ENCODE measurements at places on chromosomes 2 and 18.

DNA sequence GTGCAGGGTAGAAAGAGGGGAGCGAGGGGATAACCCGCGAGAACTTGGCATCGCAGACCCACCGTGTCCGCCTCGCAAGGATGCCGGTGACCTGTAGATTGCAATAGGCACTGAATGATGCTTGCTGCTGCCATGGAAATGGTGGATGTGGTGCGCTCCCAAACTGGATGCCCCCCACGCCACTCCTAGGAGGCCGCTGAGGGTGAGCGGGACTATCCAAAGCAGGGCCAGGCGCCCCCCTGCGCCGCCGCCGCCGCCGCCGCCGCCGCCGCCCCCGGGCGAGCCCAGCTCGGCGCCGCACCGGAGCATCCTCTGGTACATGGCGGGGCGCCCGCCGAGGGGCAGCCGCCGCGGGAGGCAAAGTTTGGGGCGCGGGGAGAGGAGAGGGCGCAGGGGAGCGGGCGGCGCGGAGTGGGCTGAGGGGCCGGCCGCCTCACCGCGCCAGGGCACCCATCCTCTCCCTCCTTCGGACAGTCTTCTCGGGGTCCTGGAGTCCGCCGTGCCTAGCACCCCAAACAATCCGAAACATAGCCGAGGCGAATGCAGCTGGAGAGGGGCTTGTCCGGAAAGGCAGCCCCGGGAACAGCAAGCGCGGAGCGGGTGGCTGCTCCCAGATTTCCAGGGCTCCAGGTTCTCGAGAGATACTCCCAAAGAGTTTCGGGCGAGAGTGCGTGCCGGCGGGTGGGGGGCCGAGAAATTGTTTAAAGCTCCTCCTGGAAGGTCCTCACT is 685.1 kb downstream of the NRXN1 start:
- peak; percentile 20 for DNase-seq

- DNase-seq, result peak; percentile 19
Measured at GRCh38 chr2:210662560-210662959, 106.2 kb downstream of the CPS1 start.

DNA sequence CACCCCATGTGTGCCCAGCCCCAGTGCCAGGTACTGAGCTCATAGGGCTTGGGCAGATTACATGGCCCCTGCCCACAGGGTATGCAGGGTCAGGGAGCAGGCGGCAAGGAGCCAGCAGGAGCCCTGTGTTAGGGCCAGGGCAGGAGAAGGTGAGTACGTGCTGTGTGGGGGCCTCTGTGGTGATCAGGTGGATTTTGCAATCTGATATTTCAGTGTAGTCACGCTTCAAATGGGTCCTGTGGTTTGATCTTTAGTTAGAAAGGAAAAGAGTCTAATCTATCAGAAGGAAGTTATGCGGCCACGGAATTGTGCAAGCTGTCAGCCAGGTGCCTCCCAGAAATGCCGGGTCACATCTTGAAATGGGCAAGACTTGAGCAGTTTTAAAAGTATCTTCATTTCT is 13.9 kb downstream of the UBE2F start:
- DNase-seq, result no peak

- DNase-seq, result no peak
Measured at GRCh38 chr2:181103659-181104058, 123.3 kb downstream of the UBE2E3 start.

- DNase-seq, result no peak
Measured at GRCh38 chr2:25494616-25495015, 152.9 kb upstream of the DNMT3A start.

- no peak for DNase-seq
Measured at GRCh38 chr2:202693503-202693902, 58.7 kb downstream of the FAM117B start.

DNA sequence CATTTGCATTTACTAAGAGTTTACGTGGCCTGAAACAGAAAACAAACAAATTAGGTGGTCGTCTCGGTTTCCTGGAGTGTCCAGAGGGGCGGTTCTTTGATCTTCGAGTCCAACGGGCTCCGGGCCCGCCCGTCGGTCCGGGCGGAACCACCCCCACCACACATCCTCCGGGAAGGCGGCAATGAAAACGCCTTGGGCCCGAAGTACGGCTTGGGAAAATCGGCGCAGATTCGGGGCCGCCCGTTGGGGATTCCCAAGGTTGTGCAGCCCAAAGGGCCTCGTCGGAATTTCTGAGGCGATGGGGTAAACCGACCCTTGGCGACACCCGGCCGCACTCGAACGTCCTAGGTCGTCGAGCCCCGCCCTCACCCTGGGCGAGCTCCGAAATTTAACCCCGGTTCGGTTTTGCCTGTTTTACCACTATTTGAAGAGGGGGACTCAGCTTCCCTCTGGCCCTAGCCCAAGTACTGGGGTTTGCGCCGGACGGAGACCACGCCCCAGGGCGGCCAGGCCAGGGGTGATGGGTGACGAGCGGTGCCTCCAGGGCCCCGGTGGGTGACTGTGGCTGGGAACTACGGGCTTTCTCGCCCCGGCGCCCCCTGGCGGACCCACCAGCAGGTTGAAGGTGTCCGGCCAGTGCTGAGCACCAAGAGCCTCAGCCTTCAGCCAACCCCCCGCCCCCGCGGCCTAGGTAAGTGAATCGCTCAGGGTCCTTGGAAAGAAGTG is 1.9 kb upstream of the CFAP53 start:
- peak; percentile 82 for DNase-seq

DNA sequence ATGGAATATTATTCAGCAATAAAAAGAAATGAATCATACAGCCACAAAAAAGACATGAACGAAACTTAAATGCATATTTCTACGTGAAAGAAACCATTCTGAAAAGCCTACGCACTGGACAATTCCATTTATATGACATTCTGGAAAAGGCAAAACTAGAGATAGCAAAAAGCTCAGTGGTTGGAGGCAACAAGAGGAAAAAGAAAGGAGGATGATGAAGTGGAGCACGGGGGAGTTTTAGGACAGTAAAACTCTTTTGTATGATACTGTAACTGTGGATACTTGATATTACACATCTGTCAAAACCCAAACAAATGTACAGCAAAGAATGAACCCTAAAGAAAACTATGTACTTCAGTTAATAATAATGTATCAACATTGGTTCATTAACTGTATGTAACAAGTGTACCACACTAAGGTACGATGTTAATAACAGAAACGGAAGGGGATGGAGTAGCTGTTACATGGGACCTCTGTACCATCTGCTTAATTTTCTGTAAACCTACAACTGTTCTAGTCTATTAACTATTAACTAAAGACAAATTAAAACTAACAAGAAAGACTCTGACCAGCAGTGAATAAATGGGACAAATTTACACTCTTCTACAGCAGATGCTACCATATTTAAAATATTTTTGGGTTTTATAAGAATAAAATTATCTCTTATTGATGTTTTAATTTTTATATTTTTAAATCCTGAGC is 31.5 kb downstream of the ROCK2 start:
- no peak for DNase-seq

DNA sequence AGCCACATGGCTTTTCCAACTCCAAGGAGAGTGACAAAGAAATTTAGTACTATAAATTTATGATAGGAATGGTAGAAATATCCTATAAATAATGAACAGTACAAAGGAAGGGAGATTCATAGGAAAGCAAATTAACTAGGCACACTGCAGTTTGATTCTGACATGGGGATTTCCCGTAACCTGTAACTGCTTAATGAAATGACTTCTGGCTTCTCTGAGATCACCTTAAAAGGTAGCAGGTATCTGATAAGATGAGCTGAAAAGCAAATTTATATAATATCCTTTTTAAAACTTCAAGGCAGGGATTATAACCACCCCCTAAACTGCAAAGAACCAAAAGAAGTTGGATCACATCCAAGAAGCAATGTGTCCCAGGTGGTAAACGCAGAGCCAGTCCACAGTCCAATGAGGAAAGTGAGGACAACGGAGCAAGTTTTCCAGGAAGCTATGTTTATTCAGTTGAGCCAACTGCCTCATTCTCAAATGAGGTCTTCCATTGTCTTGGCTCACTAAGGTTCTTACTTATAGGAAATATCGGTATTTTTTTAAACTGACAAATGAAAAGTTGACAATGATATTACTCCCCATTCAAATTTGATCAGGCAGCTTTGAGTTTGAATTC is 43.0 kb downstream of the WIPF1 start:
- no peak for DNase-seq

GRCh38 chr2:102005989-102006885 is 14.5 kb downstream of the IL1R2 start:
- no peak for DNase-seq

- DNase-seq, result no peak
Measured at GRCh38 chr2:86782748-86783147, 8.0 kb downstream of the CD8A start.

DNA sequence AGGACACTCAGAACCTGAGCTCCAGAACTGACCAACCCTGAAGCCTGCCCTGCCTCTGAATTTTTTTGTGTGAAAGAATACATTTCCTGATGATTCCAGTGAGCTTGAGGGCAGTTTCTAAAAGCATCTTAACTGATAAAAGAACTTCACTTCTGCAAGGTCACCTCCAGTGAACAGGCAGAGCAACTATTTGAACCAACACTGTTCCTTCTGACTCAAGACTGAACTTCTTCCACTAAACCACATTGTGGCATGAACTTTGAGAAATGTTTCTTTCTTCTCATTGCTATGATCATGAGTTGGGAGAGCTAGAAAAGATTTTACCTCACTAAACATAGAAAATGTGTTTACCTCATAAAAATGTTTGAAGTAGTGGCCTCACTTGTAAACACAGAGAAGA is 83.8 kb upstream of the SERTAD2 start:
- no peak for DNase-seq

GRCh38 chr18:55289775-55290174 is 298.2 kb downstream of the TCF4 start:
- no peak for DNase-seq

- no peak for DNase-seq
Measured at GRCh38 chr2:173101687-173102086, 26.0 kb downstream of the MAP3K20 start.

DNA sequence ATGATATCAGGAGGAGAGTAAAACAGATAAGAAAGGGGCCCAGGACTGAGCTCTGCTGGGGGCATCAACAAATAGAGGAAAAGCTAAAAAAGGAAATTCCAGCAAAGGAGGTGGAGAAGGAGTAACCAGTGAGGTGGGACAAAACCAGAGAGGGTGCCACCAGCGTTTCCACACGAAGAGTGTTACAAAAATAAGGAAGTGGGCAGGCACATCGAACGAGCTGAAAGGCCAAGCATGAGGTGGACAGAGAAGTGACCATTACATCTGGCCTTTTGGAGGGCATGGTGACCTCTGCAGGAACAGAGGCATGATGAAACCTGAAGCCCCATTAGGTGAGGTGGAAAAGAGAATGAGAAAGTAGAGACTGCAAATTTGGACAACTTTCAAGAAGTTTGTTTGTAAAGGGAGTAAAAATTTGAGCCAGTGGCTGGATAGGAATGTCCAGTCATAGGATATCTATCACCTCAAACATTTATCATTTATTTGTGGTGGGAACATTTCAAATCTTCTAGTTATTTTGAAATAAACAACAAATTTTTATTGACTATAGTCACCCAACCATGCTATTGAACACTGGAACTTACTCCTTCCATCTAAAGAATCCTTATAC is 18.4 kb upstream of the VIT start:
- no peak for DNase-seq

DNA sequence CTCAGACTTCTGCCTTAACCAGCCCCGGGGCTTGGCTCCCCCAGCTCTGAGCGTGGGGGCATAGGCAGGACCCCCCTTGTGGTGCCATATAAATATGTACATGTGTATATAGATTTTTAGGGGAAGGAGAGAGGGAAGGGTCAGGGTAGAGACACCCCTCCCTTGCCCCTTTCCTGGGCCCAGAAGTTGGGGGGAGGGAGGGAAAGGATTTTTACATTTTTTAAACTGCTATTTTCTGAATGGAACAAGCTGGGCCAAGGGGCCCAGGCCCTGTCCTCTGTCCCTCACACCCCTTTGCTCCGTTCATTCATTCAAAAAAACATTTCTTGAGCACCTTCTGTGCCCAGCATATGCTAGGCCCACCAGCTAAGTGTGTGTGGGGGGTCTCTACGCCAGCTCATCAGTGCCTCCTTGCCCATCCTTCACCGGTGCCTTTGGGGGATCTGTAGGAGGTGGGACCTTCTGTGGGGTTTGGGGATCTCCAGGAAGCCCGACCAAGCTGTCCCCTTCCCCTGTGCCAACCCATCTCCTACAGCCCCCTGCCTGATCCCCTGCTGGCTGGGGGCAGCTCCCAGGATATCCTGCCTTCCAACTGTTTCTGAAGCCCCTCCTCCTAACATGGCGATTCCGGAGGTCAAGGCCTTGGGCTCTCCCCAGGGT is 5.5 kb downstream of the CTDSP1 start:
- DNase-seq, result peak; percentile 69

DNA sequence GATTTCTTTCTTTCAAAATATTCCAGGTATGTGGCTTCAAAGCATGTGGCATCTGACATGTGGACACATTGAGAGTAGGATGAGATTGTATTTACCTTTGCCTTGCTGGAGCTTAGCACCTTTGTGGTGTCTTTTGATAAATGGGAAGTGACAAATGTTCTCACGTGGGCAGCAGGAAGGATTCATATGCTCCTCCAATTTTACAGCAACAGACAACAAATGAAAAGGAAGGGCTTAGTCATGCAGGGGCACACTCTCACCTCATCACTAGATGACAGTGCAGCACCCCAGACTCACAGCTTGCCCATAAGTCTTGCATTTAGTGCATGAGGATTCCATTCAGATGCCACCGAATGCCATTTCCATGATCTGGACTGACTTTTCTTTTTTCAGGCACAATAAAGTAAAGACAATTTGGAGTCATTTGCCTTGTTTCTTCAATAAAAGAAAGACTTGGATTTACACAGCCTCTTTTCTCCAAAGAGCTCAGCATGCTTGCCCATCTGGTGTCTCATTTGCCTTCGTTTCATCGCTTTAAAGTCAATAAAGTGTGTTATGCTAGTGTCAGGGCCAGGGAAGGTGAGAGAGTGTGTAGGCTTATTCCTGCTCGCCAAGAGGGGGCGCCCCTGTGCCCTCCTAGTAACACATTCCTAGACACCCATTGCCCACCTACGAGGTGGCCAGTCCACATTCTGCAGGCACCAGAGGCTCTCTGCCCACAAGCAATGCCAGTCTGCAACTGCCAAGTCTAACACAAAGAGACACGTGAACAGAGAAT is 39.6 kb upstream of the DAPL1 start:
- DNase-seq, result no peak

- no peak for DNase-seq
Measured at GRCh38 chr18:71831039-71831438, 713.1 kb downstream of the CBLN2 start.

GRCh38 chr18:47912794-47913585 is 17.5 kb downstream of the SMAD2 start:
- DNase-seq, result no peak

- DNase-seq, result no peak
Measured at GRCh38 chr2:216299588-216299987, 72.7 kb downstream of the MARCHF4 start.

DNA sequence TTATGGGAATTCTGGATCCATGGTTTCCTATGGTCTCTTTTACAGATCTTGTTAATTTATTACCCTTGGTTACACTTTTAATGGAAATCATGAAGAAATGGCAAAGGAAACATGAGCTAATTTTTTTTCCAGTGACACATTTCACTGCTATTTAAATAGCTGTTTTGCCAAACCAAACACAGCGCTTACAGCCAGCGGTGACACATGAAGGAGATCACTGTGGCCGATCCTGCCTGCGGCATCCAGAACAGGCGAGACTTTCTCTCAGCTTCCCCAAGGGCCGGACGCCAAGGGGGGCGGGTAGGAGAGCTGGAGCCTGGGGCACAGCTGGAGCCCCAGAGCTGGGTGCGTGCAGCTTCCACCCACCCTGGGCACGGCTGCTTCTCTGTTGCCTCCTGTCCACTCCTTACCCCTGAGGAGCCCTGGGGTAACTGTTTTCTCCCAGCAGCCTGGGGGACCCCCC is 81.4 kb upstream of the PKDCC start:
- DNase-seq, result peak; percentile 92

GRCh38 chr2:107132070-107132469 is 246.1 kb upstream of the ST6GAL2 start:
- no peak for DNase-seq
